ENCODE measurements at places on chromosomes 4 and X.

- no peak for DNase-seq
Measured at GRCh38 chrX:132818638-132819037, 139.8 kb downstream of the HS6ST2 start.

- DNase-seq, result no peak
Measured at GRCh38 chr4:125519371-125520146, 204.8 kb downstream of the FAT4 start.

DNA sequence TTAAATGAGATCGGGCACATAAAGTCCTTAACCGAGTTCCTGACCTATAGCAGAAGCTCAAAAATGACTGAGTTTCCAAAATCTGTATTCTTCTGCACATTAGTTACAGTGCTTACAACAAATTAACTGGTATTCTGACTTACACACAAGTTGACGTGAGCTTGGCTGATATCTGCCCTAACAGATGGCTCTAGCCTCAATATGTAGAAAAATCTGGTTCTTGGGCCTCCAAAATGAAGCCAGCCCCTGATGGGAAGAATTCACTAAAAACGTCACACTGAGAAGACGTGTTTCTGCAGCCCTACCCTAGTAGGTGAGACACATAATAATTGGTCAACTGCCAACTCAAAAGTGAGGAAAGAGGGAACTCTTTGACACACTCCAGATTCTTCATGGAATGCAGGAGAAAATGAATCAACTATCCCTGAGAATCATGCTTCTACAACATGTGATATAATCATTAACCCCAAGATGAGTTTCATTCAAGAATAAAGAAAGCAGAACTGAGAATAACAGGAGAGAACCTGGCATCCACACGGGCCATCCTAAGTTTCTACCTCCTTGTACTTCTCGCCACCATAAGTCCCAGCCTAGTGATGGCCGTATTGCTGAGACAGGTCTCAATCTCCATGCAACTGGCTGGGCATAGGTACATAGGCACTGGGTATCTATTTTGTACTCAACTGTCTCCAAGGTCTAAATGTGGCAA lies 8.2 kb downstream of the STX18 start:
- no peak for DNase-seq

DNA sequence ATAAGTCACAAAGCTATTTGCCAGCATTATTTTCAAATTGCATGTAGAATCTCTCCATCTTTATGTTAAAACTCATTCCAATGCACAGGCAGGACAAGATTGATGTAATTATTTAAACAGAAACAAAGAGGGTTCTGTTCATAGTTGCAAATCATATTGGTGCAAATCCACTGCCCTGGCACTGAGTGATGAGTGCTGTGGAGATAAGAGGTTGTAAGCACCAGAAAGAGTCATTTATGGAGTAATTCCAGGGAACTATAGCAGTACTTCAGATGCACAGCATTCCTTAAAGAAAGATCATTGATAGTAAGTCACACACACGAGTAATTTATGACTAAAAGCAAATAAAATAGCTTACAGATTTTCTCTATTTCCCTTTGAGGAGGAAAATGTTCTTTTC lies 337.7 kb upstream of the CTSO start:
- DNase-seq, result no peak

- peak; percentile 31 for DNase-seq
Measured at GRCh38 chr4:46931981-46932380, 22.9 kb upstream of the COX7B2 start.

DNA sequence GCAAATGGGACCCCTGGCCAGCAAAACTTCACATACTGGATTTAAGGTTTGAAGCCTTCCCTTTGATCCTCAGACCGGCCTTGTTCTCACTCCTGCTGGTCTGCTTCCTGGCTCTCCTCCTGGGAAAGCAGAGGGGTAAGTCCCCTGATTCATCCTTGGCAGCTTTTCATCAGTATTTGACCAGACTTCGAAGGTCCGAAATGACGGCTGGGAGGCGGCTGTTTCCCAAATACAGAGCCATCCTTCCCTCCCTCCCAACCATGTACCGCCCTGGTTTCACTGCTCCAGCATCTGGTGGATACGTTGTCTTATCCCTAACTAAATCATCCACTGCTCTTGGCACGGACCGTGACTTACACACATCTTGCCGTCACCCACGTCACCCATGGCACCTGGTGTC lies 265.5 kb downstream of the BCOR start:
- no peak for DNase-seq

DNA sequence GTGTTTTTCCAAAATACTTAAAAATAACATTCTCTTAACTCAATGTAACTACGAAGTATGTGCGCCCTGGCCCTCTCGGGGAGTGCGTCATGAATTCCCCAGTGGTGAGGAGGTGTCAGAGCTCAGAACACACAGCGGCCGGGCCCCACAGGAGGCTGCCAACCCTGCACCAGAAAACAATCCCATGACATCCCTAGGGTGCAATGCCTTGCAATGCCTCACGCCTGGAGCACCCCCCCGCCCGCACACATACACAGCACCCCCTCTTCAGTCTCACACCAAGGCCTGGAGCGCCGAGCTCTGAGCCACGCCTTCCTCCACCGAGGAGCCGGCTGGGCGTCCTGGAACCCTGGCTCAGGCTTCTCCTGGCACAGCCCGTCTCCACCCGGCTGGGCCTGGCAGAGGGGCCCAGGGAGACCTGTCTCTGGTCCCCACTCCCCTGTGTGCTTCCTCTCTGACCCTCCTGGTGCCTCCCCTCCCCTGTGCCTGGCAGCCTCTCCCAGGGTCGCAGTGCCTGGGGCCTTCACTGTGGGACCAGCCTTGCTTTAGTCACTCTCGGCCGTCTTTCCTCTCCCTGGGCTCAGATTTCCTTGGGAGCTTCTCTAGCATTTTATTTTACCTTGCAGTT lies 108.2 kb upstream of the ADRA2C start:
- DNase-seq, result peak; percentile 48

DNA sequence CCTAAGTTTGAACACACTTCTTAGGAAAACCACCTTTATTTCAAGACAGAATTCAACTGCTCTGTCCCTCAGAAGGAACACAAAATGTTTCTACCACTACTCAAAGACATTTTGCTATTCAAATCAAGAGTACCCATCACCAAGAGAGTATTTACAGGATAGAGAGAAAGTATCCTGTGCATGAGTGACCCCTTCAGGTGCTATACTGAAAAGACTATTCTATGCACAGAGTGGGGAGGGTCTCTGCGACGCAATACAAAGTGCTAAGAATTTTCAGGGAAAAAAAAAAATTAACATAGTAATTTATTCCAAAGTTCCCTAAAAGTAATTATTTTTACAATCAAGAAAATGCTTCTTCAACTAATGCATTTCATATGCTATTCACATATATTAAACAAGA lies 346.4 kb upstream of the FAM241A start:
- no peak for DNase-seq

GRCh38 chr4:38857354-38858096 lies 908 bp upstream of the TLR6 start:
- DNase-seq, result peak; percentile 81

GRCh38 chrX:13088156-13088487 lies 43.7 kb upstream of the FAM9C start:
- no peak for DNase-seq

- DNase-seq, result no peak
Measured at GRCh38 chr4:21901281-21901680, 47.3 kb downstream of the KCNIP4 start.

GRCh38 chr4:44056721-44057151 lies 391.9 kb downstream of the KCTD8 start:
- DNase-seq, result no peak

- no peak for DNase-seq
Measured at GRCh38 chr4:87219632-87220093, 755 bp downstream of the KLHL8 start.
